ENCODE measurements at places on chromosomes 16 and 17.
A peak's percentile ranks its signal among the peaks of the same experiment; 100 is the strongest.

DNA sequence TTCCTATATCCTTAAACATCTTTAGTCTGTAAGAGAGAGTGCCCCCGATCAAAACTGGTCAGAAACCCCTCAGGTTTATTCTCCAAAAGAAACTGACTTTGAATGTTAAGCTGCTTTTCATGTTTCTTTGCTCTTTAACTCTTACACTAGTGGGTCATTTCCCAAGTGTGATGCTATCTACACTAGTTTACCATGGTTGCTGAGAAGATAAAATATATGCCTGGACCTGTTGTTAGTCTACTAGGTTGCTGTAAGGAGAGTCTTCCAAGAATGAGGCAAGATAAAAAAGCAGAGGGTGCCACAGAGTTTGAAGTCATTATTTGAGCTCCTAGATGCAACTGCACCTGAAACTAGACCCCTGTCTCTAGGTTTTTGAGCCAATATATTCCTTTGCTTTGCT, 12.2 kb upstream of the ZKSCAN2 start:
- DNase-seq, result no peak

DNA sequence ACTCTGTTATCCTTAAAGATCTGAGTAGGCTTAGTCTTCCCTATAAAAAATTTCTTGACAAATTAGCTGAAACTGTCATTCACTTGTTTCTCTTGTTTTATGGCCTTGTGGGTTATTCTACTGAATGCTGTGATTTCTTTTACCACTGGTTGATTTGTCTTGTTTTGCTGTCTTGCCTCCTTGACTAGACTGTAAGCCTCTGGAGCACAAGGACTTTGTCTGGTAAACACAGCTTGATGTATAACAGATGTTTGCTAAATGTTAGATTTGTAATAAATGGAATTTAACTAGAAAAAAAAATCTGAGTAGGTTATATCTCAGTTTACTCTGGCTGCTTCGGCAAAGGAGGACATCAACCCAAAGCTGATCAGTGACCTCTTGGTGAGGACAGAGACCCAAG, 21.6 kb downstream of the VAC14 start:
- no peak for DNase-seq

DNA sequence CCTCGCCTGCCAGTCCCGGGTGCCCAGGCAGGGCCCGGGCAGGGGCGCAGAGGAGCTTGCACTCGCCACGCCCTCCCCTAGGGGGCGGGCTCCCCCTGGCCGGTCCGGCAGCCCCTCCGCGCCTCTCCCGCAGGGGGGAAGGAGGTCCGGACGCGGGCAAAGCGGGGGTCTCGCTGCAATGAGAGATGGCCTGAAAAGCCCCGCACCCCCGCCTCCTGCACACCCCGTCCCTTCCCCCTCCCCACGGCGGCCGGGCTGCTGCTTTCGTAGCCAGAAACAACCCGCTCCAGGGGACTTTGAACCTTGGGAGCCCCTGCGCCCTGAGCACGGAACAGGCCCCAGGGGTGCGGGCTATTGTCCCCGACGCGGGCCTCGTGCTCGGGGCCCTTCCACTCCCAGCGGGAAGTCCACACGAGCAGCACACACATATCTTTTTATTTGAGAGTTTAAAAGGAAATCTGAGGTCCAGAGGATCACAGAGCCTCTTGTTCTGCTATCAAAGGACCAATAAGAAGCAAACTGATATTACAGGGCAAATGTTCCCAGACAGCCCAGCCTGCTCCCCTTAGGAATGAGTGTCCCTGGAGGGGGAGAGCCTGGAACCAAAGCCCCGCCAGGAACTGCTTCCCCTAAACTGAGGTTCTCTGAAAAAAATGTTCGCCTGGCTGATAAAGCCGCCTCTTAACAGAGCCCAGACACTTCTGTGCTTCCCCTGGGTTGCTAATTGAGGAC, 5.8 kb upstream of the CBX4 start:
- DNase-seq, result peak; percentile 18

DNA sequence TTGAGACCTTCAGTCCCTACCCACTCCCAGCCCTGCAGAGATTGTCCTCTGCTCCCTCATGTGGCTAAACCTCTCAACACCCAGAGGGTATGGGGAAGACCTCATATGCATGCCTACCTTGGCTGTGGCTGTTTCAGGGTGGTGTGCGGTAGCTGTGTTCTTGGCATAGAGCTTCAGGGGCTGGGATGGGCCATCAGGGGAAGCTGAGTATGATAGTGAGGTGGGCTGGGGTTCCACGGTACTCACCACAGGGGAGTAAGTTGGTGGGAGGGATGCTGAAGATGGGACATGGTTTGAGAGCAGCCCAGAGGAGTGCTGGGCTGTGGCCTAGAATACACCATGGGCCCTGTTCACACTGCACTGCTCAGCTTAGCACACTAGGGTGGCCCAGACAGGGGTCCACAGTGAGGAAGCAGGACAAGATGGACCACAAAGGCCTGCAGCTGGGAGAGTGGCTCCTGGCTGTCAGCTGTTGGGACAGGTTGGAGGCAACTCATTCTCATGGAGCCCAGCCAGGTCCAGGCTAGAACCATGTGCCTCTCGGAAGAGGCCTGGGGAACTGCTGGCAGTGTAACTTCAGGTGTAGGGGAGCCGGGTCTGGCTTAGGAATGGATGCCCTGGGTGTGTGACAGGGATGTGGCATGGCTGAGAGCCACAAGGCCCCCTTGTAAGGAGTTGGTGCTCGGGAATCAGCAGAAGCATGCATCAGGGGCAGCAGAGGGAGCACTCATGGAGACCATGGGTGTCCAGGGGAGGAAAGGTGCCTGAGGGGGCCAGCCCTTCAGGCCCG, 3.1 kb downstream of the MFAP4 start:
- no peak for DNase-seq

DNA sequence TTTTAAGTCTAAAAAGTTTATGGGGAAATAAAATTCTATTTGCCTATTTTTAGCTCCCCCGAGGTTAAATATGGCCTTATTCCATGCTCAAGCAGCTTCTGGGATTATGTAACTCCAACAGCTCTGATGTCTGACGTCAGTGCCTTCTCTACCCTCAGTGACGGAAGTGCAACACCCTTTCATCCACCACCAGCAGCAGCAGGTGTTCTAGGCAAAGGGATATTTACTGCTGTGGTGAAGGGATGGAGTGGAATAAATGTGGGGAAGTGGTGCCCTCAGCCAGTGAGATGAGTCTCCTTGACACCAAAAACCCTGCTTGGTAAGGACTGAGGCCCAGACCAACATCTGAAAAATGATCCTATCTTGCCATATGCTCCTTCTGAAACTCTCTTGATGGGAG, 247.4 kb downstream of the SHISA9 start:
- no peak for DNase-seq

DNA sequence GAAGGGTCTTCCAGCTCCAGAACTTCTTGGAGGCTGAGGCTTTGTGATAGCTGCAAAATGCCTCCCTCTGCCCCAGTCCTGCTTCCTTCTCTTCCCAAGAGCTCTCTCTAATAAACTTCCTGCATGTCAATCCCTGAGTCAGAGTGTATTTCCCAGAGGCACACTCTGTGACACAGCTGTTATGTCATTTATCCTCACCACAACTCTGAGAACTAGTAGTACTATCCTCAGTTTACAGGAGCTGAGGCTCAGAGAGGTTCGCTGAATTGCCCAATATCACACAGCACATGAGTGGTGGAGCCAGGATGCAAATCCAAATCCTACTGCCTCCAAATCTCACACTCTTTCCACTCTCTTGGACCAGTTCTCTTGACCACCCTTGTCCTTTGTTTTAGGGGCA, 20.0 kb downstream of the UNC45B start:
- DNase-seq, result peak; percentile 17

GRCh38 chr17:64626827-64627226, 35.3 kb downstream of the SMURF2 start:
- no peak for DNase-seq
